CD8-positive, alpha-beta T cell (primary cell): ENCODE measurements at places on chromosomes 4 and X.

DNA sequence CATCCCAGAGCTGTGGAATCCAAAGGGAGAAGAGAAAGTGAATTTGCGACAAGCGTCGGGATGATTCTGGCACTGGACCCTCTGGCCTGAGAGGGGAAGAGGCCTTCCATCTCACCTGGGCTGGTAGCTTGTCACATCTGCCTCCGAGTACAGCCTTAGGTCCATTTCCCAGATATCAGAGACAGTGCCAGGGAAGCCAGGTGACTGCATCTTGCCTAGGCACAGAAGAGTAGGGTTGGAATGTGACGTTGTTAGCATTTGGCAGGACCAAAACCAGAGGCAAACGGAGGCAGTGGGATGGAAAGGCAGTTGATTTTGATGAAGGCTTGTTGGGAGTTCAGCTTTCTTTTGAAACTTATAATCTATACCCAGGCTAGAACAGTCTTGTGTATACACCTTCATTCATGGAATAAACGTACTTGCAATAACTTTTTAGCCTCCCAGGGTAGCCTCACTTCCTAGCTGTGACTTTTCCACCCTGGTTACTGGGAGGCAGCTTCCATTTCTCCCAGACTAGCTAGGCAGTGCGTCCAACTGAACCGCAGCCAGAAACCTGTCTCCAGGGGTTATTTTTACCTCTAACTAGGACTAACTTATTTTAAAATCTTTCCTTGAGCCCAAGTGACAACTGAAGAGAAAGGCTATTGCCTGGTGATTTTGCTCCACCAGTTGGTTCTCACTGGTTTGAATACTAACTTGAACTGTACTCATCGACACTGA lies 5.9 kb downstream of the SOD3 start:
- no peak for DNase-seq

GRCh38 chrX:41009850-41010846 lies 75.1 kb upstream of the USP9X start:
- peak; percentile 9 for DNase-seq

- DNase-seq, result no peak
Observed at GRCh38 chr4:4852591-4853362, 6.7 kb upstream of the MSX1 start.

GRCh38 chrX:48509619-48510018 lies 827 bp downstream of the PORCN start:
- DNase-seq, result no peak

GRCh38 chr4:8461086-8461485 lies 20.5 kb downstream of the TRMT44 start:
- DNase-seq, result no peak
